ENCODE measurements at places on chromosomes 2 and 18.

DNA sequence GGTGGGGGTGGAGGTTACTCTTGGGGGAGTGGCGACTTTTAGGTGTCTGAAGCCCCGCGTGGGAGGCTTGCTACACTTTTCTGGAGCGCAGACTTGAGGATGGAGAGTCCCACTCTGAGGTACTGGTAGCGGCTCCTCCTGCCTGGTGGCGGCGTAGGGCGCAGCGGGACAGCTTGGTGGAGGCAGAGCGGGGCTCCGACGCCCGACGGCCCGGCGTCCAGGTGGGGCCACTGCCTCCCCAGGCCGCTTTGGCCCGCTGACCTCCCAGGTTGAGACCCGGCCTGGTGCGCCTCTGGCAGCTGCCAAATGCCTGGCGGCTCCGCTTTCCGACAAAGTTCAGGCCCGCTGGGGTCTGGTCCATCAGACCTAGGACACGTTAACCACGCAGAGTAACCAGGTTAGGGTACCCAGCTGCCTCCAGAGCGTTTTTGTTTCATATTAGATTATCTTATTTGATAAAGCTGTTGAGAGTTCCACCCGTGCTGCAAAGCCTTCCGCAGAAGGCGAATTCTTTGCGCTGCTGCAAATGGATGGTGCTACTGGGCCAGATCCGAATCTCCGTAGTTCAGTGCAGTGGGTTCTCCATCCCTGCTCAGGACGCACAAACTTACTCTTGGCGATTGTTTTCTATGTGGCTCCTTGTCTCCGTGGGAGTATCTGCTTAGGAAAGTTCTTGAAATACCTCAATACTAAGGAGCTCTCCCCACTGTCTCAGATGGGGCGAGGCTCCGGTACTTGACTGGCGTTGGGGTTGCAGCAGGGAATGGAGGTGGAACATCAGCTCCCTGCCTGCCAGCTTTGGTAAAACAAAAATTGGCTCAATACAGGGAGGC is 405.9 kb downstream of the XIRP2 start:
- DNase-seq: peak; percentile 28

- no peak for DNase-seq
Observed at GRCh38 chr18:23682472-23682871, 6.8 kb upstream of the LAMA3 start.

DNA sequence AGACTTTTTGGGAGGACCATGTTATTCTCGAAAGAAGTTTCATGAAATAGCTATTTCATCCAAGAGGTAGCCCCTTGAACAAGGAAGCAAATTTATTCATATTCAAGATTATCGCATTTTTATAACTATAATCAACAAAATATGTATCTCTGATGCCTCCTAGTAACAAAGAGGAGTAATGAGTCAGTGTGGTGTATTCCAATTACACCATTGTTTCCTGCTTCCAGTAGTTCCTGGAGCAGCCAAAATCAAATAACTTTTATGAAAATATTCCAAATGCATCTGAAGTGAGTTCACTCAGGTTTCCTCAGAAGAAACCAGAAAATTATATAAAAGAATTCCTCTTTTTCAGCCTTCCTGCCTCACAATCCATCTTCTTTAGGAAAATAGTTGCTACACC is 43.0 kb downstream of the ANKRD36B start:
- no peak for DNase-seq

DNA sequence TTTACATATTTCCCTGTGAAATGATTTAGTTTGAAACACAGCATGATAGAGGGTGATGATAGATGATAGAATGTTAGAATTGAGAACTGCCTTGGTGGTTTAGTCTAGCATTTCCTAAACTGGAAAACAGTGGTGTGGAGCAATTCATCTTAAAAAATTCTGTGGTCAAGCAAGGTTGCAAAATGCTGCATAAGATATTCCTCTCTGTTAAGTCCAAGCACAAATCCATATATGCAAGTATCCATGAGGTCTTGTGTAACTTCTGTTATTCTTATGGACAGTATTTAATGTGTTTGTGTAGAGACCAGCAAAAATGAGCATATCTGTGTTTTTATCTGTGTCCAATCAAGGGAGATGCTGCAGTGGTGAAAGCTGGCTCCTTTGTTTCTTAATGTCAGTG is 30.0 kb downstream of the CPS1 start:
- DNase-seq: peak; percentile 10

- peak; percentile 90 for DNase-seq
Observed at GRCh38 chr2:196399722-196400691, 228.6 kb upstream of the STK17B start.

GRCh38 chr2:30942419-30942818 is 135.2 kb upstream of the CAPN13 start:
- no peak for DNase-seq

GRCh38 chr18:60560071-60560470 is 187.5 kb upstream of the MC4R start:
- DNase-seq: no peak

- DNase-seq: no peak
Observed at GRCh38 chr18:63207835-63208234, 111.7 kb downstream of the BCL2 start.

DNA sequence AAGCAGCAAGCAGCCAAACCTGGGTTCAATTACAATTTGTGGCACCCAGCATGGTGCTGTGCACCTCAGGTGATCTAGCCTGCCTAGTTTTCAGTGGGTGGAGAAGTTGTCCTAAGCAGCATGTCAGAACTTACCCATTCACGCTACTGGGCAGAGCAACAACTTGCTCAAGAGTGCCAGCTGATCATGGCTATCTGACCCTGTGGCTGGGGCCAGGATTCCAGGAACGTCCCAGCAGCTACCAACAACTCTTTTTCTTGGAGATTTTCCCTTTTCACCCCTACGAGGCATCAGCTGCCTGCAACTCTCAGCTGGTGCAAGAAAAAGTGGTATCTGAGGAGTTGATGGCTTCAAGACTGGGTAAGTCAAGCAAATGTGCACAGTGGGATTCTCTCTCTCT is 83.5 kb downstream of the SH3YL1 start:
- DNase-seq: no peak

- peak; percentile 65 for DNase-seq
Observed at GRCh38 chr18:58392324-58393000, 236.4 kb downstream of the ALPK2 start.

DNA sequence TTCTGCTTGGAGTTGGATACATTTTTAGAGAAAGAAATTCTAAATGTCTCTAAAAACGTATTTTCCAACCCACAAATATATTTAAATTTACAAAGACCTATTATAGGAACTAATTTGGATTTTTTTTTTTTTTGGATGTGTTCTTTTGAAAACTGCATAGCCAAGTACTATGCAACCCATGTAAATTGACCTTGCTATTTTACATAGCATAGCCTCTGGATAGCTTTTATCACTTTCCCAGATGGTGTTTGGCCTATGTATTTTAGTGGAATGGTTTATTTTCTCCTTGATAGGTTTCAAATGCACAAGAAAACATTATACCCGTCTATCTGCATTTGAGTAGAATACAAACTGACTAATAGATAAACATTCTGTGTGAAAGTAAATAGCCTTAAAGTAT is 130.0 kb downstream of the FIGN start:
- DNase-seq: no peak

DNA sequence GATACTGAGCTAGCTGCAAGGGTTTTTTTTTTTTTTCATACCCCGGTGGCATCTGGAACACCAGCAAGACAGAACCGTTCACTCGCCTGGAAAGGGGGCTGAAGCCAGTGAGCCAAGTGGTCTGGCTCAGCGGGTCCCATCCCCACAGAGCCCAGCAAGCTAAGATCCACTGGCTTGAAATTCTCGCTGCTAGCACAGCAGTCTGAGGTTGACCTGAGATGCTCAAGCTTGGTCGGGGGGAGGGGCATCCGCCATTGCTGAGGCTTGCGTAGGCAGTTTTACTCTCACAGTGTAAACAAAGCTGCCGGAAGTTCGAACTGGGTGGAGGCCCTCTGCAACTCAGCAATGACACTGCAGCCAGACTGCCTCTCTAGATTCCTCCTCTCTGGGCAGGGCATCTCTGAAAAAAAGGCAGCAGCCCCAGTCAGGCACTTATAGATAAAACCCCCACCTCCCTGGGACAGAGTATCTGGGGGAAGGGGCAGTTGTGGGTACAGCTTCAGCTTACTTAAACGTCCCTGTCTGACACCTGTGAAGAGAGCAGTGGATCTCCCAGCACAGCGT is 5.1 kb upstream of the MIB1 start:
- DNase-seq: peak; percentile 8

DNA sequence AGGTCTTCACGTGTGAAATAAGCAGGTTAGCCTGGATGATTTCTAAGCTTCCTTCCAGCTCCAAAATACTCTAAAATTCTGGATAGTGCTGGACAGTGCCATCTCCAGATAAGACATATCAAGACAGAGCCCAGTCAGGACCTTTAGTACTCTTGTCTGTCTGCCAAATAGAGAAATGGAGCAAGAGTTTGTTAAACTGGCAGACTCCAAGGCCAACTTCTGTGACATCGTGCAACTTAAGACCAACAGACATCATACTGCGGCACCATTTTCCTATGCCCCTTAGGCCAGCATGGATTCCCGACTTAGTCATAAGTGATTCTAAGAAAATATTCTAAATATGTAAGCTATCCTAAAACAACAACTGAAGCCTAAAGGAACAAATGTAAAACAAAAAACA is 118.6 kb downstream of the RBMS1 start:
- peak; percentile 71 for DNase-seq

DNA sequence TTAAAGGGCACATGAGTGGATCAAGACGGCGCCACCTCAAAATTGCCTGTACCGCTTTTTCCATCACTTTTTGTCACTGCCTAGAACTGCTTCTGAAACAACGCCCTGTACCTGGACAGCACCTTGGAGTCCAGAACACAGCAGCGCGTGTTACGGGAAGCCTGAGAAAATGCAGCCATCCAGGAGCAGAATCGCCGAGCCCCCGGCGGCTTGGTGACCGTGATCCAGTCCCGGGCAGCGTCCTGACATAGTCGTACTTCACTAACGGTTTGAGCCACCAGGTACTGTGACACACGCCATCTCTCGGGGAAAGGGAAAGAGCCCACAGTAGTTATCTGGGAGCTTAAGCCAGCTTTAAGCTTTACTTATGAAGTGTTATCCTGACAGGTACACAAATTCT is 168.9 kb upstream of the SALL3 start:
- DNase-seq: no peak

- no peak for DNase-seq
Observed at GRCh38 chr2:127428815-127429109, 10.5 kb downstream of the PROC start.

GRCh38 chr2:218398437-218399390 is 954 bp upstream of the CTDSP1 start:
- DNase-seq: peak; percentile 48

- DNase-seq: no peak
Observed at GRCh38 chr2:9211496-9211895, 4.9 kb downstream of the ASAP2 start.
